ENCODE measurements at places on chromosomes 1 and 21.

- H3K27ac ChIP-seq, result no peak overlapping the region
- H3K4me1 ChIP-seq, result no peaks in the 10 kb centered on the region
- H3K36me3 ChIP-seq, result no peaks in the 10 kb centered on the region
- H3K4me3 ChIP-seq, result no peak overlapping the region
- DNase-seq, result no peak
- H3K27me3 ChIP-seq, result no peaks in the 10 kb centered on the region
Observed at GRCh38 chr21:14982336-14982735, 82.5 kb downstream of the NRIP1 start.

DNA sequence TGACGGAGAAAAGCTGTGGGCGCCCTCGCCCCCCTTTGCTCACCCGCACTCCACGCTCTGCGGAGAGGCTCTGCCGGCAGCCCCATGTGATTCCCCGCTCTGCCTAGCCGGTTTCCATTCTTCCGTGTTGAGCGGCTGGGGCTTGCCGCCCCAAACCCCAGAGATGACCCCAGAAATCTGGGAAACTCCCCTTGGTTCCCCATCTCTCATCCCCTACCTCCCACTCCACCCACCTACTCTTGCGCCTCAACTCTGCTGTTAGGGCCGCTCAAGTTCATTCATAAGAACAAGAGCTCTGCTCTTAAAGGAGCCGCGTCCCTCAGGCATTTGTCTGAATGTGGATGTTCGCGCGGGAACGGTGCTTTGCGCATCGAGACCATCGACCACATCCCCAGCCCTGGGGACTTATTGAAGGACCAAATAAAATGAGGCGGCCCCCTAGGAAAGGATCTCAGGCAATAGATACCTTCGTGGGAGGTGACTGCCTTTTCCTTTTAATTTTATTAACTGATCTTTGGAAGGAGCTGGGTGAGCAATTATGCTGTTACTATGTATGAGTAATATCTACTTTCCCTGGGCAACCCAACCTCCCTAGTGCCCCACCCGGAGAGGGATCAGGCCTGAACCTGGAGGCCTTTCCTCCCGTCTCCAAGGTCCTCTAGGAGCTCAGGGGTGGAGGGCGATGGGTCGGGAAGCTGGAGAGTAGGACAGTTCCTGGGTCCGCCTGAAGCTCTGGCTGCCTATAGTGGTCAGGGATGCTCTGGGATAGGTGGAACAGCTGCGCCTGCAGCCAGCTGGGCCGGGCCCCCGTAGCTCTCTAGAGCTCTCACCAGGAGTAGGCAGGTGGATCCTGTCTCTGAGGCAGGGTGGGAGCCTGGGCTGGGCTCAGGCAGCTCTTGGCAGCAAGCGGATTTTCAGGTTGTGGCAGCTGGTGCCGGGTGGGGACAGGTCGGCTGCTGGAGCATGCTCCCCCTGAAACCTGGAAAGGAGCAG, 898 bp downstream of the MFSD2A start:
- peak overlapping the region; percentile 84 for H3K4me3 ChIP-seq
- DNase-seq, result peak; percentile 22
- H3K36me3 ChIP-seq, result no peaks in the 10 kb centered on the region
- H3K27me3 ChIP-seq, result no peaks in the 10 kb centered on the region
- peaks cover 7% of the 10 kb centered on the region for H3K4me1 ChIP-seq

DNA sequence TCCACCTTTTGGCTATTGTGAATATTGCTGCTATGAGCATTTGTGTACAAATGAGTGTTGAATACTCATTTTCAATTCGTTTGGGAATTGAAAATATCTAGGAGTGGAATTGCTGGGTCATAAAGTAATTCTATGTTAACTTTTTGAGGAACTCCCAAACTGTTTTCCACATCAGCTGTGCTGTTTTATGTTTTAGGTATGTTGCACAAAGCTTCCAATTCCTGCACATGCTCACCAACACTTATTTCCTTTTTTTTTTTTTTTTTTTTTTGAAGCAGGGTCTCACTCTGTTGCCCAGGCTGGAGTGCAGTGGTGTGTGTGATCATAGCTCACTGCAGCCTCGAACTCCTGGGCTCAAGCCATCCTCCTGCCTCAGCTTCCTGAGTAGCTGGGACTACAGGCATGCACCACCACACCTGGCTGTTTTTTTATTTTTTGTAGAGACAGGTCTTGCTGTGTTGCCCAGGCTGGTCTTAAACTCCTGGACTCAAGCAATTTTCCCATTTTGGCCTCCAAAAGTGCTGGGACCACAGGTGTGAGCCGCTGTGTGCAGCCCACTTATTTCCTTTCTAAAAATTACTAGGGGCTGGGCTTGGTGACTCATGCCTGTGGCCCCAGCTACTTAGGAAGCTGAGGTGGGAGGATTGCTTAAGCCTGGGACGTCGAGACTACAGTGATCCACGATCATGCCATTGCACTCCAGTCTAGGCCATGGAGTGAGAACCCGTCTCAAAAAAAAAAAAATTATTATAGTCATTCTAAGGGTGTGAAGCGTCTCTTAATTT, 33.4 kb downstream of the TMCC2 start:
- H3K36me3 ChIP-seq, result no peaks in the 10 kb centered on the region
- H3K4me3 ChIP-seq, result no peak overlapping the region
- no peak overlapping the region for H3K27ac ChIP-seq

GRCh38 chr1:182391028-182391361, 595 bp downstream of the GLUL start:
- H3K4me1 ChIP-seq, result peaks cover 10% of the 10 kb centered on the region
- DNase-seq, result peak; percentile 14
- peak overlapping the region; percentile 64 for H3K27ac ChIP-seq
- peak overlapping the region; percentile 73 for H3K4me3 ChIP-seq
- H3K36me3 ChIP-seq, result no peaks in the 10 kb centered on the region

DNA sequence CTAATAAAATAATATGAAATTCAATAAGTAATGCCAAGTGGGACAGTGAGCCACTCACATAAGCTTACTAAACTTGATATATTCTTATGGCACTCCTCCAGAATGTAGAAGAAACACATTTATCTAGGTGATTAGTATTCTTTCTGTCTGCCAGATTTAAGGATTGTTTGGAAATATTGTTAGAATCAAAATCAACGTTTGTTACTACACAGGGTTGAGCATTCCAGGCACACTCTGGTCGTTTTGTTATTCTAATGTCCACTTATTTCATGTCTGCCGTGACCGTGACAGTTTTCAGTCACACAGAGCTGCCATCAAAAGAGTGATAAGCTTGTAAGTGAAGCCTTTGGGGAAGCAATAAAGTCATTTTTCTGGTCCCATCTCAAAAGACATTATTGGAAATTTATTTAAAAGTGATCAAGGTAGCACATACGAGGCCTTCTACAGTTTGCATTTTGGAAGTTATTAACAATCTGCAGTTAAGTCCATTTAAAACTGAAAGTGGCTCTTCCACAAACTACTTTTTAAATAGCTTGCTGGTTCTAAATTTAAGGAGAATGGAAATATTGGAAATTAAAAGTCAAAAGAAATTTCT, 38.0 kb downstream of the NFIA start:
- H3K36me3 ChIP-seq, result no peaks in the 10 kb centered on the region
- H3K4me1 ChIP-seq, result no peaks in the 10 kb centered on the region
- no peak for DNase-seq
- H3K27me3 ChIP-seq, result no peaks in the 10 kb centered on the region

GRCh38 chr1:7703321-7704213, 67.5 kb upstream of the VAMP3 start:
- no peak for DNase-seq
- peaks cover 5% of the 10 kb centered on the region for H3K4me1 ChIP-seq
- H3K4me3 ChIP-seq, result no peak overlapping the region
- no peak overlapping the region for H3K27ac ChIP-seq

Data from naive thymus-derived CD4-positive, alpha-beta T cell (primary cell).